ENCODE measurements at places on chromosomes 5 and 9.

DNA sequence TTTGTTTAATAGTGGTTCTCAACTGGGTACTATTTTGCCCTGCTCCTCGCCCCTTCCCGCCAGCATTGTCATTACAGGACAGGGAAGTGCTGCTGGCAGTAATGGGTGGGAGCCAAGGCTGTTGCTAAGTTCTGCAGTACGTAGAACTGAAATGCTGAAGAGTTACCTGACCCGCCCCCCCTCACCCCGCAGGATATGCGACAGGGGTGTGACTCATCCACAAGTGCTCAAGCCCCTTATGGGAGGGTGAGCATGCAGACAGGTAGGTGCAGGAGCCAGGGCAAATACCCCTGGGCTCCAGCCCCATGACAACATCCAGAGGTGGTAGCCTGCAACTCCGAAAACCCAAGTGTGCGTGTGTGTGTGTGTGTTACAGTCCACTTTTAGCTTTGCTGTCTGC lies 35.7 kb downstream of the LRRC70 start:
- no peak overlapping the region for H3K4me3 ChIP-seq
- H3K36me3 ChIP-seq, result peaks cover 4% of the 10 kb centered on the region

- H3K36me3 ChIP-seq, result no peaks in the 10 kb centered on the region
- no peaks in the 10 kb centered on the region for H3K27me3 ChIP-seq
- H3K4me3 ChIP-seq, result no peak overlapping the region
- no peak overlapping the region for H3K27ac ChIP-seq
Observed at GRCh38 chr5:67934976-67935375, 280.6 kb upstream of the PIK3R1 start.

GRCh38 chr9:29208670-29209069 lies 1635.4 kb upstream of the C9orf72 start:
- DNase-seq, result no peak
- peaks cover 3% of the 10 kb centered on the region for H3K4me1 ChIP-seq
- peaks cover 28% of the 10 kb centered on the region for H3K27me3 ChIP-seq
- no peaks in the 10 kb centered on the region for H3K36me3 ChIP-seq
- H3K4me3 ChIP-seq, result no peak overlapping the region
- H3K27ac ChIP-seq, result no peak overlapping the region

- no peaks in the 10 kb centered on the region for H3K4me1 ChIP-seq
- DNase-seq, result no peak
- H3K36me3 ChIP-seq, result no peaks in the 10 kb centered on the region
- no peak overlapping the region for H3K4me3 ChIP-seq
- H3K27ac ChIP-seq, result no peak overlapping the region
- H3K27me3 ChIP-seq, result no peaks in the 10 kb centered on the region
Observed at GRCh38 chr5:81195335-81195929, 37.7 kb upstream of the CKMT2 start.

DNA sequence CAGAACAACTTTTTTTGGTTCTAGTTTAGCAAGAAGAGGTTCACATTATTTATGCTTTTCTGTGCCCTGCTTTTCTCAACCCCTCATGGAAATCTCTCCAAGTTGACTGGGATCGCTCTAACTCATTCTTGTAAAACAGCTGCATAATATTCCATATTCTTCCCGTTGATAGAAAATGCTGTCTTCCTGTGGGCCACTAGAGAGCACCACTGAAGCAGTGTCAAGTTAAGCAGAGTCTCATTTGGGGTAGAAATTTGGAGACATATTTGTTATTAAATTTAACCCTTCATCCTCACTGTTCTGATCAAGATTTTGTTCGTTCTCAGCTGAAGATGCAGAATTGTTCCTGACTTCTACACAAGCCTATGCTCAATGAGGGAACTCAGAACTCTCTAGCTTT lies 140.1 kb downstream of the CEMIP2 start:
- no peaks in the 10 kb centered on the region for H3K36me3 ChIP-seq
- H3K27ac ChIP-seq, result no peak overlapping the region
- H3K27me3 ChIP-seq, result no peaks in the 10 kb centered on the region
- no peak for DNase-seq
- H3K4me1 ChIP-seq, result no peaks in the 10 kb centered on the region

- peaks cover 18% of the 10 kb centered on the region for H3K36me3 ChIP-seq
- H3K4me3 ChIP-seq, result no peak overlapping the region
- DNase-seq, result no peak
- no peak overlapping the region for H3K27ac ChIP-seq
Observed at GRCh38 chr5:176466245-176466871, 18.2 kb downstream of the FAF2 start.

GRCh38 chr5:75551471-75551870 lies 39.8 kb downstream of the POLK start:
- peaks cover 16% of the 10 kb centered on the region for H3K36me3 ChIP-seq
- H3K27me3 ChIP-seq, result no peaks in the 10 kb centered on the region
- no peak overlapping the region for H3K27ac ChIP-seq
- H3K4me1 ChIP-seq, result no peaks in the 10 kb centered on the region
- H3K4me3 ChIP-seq, result no peak overlapping the region
- no peak for DNase-seq

- H3K27ac ChIP-seq, result no peak overlapping the region
- no peak for DNase-seq
- H3K4me1 ChIP-seq, result no peaks in the 10 kb centered on the region
Observed at GRCh38 chr9:123651273-123651672, 278.7 kb downstream of the DENND1A start.

GRCh38 chr5:131952301-131952857 lies 6.9 kb upstream of the MEIKIN start:
- DNase-seq, result no peak
- no peak overlapping the region for H3K27ac ChIP-seq
- no peaks in the 10 kb centered on the region for H3K36me3 ChIP-seq
- no peaks in the 10 kb centered on the region for H3K4me1 ChIP-seq
- H3K27me3 ChIP-seq, result no peaks in the 10 kb centered on the region
- H3K4me3 ChIP-seq, result no peak overlapping the region

- no peaks in the 10 kb centered on the region for H3K36me3 ChIP-seq
- H3K4me1 ChIP-seq, result no peaks in the 10 kb centered on the region
- no peak overlapping the region for H3K27ac ChIP-seq
- DNase-seq, result no peak
- H3K4me3 ChIP-seq, result no peak overlapping the region
Observed at GRCh38 chr5:134245101-134245604, 19.3 kb upstream of the PPP2CA start.

DNA sequence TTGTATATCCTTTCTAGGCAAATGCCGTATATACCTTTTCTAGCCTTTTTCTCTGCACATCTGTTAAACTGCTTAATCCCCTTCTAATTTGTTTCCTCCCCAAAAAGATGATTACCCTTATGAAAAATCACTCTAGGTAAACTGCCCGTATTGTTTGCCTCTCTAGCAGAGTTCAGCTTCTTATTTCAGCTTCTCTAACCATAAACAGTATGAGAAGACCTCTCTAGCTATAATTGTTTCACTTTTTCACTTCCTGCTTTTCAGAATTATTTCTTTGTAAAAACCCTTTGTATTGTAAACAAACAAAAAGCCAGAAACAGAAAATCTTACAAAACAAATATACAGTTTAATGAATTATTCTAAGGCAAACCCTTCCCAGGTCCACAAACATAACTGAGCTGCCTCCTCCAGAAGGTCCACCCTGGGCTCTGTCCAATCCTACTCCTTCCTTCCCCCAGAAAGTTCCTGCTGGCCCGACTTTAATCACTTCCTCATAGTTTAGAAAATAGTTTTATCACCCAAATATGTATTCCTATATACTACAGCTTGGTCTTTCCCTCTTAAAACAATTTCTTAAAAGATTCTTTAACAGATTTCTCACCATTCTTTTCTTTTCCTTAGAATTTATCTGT lies 158.1 kb downstream of the FGF1 start:
- H3K27ac ChIP-seq, result no peak overlapping the region
- no peaks in the 10 kb centered on the region for H3K27me3 ChIP-seq
- H3K4me3 ChIP-seq, result no peak overlapping the region

GRCh38 chr5:55338092-55338613 lies 30.4 kb downstream of the MTREX start:
- no peak overlapping the region for H3K27ac ChIP-seq
- H3K4me3 ChIP-seq, result no peak overlapping the region
- H3K4me1 ChIP-seq, result no peaks in the 10 kb centered on the region
- no peaks in the 10 kb centered on the region for H3K36me3 ChIP-seq
- peak; percentile 51 for DNase-seq

DNA sequence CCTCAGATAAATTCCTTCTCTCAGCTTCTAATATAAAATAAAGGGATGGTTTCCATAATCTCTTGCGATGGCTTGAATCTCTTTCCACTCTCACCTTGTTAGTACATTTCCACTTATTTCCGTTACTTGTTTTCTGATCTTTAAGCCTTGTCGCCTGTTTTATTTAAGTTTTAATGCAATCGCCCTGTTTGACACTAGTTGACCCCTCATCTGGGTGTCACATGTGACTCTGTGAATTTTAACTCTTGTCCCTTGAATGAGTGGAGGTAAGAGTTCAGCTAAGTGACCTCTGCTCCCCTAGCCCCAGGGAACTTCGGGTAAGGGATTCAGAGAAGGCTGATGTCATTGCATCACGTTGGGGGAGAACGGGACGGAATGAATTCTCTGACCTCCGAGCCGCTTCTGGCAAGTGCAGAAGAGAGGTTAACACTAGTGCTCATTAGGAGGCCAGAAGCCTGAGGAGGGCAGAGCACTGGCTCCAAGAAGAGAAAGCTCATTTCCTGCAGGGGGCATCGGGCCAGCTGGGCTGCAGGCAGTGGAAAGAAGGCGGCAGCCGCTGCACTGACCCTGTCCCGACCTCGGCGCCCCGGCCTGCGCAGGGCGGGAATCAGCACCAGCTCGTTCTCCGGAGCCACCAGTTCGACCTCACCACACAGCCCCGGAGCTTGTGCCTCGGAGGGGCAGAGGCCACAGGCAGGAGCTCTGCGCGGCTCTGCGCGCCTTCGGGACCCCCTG lies 569 bp downstream of the HINT2 start:
- peak overlapping the region; percentile 84 for H3K4me3 ChIP-seq
- DNase-seq, result peak; percentile 63
- H3K27me3 ChIP-seq, result no peaks in the 10 kb centered on the region
- peaks cover 3% of the 10 kb centered on the region for H3K36me3 ChIP-seq

DNA sequence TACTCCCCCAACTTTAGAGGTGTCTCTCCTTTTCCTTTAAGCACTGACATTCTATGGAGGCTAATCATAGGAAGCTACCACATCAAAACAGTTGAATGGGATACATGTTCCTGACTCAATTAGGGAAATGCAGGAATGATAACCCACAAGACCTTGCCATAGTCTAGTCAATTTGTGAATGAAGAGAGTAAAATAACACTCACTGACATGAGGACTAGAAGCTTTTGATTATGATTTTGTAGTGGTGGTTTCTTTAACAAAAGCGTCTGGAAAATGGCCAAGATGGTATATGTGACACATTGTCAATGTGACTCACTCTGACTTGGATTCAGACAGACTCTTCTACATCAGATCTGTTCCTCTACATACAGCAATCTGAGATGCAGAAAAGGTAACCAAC lies 13.7 kb upstream of the PRELID2 start:
- H3K27ac ChIP-seq, result no peak overlapping the region
- H3K36me3 ChIP-seq, result no peaks in the 10 kb centered on the region
- H3K4me3 ChIP-seq, result no peak overlapping the region

- H3K27ac ChIP-seq, result no peak overlapping the region
- no peak for DNase-seq
- H3K27me3 ChIP-seq, result no peaks in the 10 kb centered on the region
- peaks cover 34% of the 10 kb centered on the region for H3K4me1 ChIP-seq
- no peak overlapping the region for H3K4me3 ChIP-seq
Observed at GRCh38 chr5:109945097-109945678, 255.5 kb downstream of the MAN2A1 start.

All from thymus (tissue), 14 donors.